Gastrocnemius medialis (tissue), 4 donors: ENCODE measurements at places on chromosomes 13 and 19.

DNA sequence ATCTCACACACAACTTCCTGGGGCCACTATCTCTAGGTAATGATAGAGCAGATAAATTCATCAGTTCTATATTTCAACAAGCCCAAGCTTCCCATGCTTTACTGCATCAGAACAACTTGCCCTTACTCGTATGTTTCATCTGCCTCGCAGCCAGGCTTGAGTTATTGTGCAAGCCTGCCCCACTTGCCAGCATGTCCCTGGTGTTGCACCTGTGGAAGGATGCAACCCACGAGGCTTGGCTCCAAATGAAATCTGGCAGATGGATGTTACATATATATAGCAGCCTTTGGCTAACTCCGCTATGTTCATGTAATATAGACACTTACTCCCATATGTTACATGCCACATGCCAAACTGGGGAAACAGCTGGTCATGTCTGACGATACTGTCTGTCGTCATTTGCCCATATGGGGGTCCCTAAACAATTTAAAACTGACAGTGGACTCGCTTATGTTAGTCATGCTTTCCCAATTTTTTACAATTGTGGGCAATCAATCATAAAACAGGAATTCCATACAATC, 6.2 kb downstream of the ERVK3-1 start:
- no peak for DNase-seq

- no peak for DNase-seq
Observed at GRCh38 chr13:112592647-112593046, 4.7 kb upstream of the TUBGCP3 start.

GRCh38 chr19:2045501-2046045, 5.5 kb downstream of the MKNK2 start:
- peak; percentile 84 for DNase-seq

DNA sequence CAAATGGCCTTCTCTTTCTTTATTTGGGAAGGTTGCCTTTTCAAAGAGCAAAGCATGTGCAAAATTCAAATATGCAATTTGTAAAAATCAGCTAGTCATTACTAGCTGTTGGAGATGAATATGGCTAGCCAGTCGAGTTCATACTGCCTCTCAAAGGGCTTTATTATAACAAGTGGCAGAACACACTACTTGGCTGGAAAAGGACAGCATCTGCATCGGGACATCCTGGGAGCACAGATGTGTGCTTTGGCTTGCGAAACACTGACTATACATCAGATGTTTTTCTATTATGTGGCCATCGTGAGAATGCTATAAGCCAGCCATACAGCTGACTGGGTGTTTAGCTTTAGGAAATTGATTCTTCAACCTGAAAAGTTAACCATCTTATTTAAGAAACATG, 424.2 kb downstream of the KCTD12 start:
- DNase-seq, result no peak

GRCh38 chr19:1473085-1473851, 5.7 kb downstream of the C19orf25 start:
- DNase-seq, result no peak

GRCh38 chr13:33745370-33746324, 72.3 kb upstream of the RFC3 start:
- DNase-seq, result no peak

DNA sequence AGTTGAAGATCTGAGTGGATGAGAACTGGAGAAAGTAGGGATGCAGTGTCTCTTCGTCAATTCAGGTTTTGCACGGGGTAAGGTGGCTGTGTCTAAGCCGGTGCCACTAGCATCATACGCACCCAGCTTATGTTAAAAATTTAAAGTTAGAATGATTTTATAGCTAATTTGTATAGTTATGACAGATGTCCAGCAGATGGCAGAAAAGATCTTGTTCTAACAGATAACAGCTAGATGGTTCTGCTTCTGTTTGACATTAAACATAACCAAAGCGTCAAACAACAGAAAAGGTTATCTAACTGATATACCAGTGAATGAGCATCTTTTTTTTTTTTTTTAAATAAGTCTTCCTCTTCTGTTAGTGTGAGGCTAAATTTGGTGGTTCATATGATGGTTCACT, 18.8 kb upstream of the EDDM13 start:
- no peak for DNase-seq

DNA sequence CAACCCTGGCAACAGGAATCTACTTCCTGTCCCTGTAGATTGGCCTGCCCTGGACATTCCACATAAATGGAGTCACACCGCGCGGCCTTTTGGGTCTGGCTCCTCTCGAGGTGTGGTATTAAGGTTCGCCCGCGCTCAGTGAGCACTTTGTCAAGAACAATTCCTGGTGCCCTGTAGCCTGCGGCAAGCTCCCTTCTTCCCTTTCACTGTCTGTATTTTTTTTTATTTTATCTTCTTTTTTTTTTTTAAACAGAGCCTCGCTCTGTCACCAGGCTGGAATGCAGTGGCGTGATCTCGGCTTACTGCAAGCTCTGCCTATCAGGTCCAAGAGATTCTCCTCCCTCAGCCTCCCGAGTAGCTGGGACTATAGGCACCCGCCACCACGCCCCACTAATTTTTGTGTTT, 28.3 kb downstream of the PEX11G start:
- no peak for DNase-seq

GRCh38 chr19:49418511-49418910, 4.7 kb downstream of the PTH2 start:
- no peak for DNase-seq

DNA sequence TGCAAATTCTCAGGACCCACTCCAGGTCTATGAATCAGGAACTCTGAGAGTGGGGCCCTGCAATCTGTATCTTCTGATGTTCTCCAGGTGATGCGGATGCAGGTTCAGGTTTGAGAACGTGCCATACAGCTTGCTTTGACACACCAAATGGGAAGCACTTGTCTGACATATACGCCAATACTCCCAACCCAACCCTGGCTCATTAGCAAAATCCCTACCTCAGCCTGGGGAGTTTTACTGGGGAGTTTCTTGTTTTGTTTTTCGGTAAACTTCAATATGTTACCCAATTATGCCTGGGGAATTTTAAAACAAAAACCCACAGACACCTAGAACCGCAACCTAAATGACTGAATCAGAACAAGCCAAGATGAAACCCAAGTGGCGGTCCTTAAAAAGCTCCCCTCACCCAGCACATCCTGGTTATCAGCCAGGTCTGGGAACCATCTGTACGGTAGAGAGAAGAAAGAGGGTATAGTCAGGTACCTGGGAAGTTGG, 41.2 kb downstream of the ABCC4 start:
- no peak for DNase-seq

DNA sequence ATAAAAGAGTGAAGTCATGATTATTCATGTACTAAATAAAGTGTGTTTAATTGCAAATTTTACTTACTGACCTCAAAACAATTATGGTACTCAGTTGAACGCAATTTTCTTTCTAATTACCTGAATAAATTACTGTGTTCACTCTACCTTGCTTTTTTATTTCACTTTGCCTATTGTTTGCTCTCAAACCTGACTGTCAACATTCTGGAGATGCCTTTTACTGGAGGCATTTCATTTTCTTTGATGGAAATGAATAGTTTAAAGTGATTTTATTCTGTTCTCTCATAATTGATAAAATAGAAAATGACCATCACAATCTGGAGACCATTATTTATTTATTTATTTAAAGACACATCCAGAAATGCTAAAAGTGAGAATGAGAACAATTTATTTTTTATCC, 811.5 kb upstream of the ATXN8OS start:
- DNase-seq, result no peak

- DNase-seq, result no peak
Observed at GRCh38 chr13:66689628-66690027, 540.5 kb downstream of the PCDH9 start.

DNA sequence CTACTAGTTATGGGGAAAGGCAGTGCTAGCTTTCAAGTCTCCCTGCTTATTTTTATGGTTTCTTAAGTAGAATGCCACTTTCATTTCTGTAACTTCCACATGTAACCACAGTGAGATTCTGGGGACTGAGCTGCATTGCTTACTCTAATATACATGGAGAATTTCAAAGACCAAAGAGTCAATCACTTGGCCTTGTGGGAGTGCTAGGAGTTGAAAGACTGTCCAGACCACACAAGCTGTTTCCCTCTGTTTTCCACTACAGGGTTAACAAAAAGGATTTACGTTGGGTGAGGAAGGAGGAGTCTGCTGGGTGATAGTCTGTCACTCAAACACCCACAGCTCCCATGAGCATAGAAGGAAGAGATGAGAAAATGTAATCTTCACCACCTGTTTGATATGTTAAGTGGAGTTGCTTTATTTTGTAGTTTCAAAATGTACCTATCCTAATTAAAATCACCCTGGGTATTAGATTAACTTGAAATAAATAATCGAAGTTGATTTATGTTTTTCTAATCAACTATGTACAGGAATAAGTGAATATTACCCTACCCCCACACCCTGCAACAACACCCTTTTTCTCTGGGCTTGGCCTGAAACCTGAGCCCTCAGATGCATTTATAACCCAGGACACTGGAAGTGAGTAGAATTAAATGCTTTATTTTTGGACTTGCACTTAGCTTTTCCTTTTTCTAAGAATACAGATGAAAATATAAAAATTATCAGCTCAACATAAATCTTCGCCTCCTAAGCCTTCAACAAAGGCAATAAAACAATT, 225.8 kb upstream of the SLC10A2 start:
- DNase-seq, result no peak

- DNase-seq, result no peak
Observed at GRCh38 chr19:54502518-54503048, at the start of gene LAIR2. LAIR2 (plus strand) TSS chr19:54502831; CDS start chr19:54502919, 88 bp downstream.

DNA sequence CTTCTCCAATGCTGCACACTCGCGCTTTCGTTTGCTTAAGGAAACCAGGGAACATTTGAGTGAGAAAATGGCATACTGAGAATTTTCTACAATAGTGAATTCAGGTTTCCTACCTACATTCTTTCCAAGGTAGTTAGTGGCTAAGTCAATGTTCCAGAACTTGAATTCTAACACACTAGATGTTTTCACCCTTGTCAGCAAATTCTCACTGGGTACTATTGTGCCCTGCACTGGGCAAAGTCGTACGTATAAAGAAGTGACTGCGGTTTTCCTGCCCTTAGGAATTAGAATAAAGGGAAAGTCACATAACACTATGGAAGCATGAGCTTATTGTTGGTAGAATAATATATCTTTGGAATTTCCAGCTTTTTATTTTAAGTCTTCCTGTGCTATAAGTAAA, 119.2 kb upstream of the TNFSF11 start:
- no peak for DNase-seq

GRCh38 chr13:40789275-40790153, at the start of gene SLC25A15:
SLC25A15 (plus strand) TSS chr13:40789611; CDS start chr13:40793227, 3,616 bp downstream.
- DNase-seq, result peak; percentile 25

- no peak for DNase-seq
Observed at GRCh38 chr13:43129511-43130110, 106.2 kb downstream of the DNAJC15 start.

- no peak for DNase-seq
Observed at GRCh38 chr13:111304603-111305289, 15.7 kb upstream of the TEX29 start.

GRCh38 chr19:15562145-15562544, 52.9 kb upstream of the CYP4F8 start:
- no peak for DNase-seq

- DNase-seq, result peak; percentile 59
Observed at GRCh38 chr13:21670883-21671619, at the start of gene FGF9. FGF9 (plus strand) TSS chr13:21671073; CDS start chr13:21671913, 840 bp downstream.

DNA sequence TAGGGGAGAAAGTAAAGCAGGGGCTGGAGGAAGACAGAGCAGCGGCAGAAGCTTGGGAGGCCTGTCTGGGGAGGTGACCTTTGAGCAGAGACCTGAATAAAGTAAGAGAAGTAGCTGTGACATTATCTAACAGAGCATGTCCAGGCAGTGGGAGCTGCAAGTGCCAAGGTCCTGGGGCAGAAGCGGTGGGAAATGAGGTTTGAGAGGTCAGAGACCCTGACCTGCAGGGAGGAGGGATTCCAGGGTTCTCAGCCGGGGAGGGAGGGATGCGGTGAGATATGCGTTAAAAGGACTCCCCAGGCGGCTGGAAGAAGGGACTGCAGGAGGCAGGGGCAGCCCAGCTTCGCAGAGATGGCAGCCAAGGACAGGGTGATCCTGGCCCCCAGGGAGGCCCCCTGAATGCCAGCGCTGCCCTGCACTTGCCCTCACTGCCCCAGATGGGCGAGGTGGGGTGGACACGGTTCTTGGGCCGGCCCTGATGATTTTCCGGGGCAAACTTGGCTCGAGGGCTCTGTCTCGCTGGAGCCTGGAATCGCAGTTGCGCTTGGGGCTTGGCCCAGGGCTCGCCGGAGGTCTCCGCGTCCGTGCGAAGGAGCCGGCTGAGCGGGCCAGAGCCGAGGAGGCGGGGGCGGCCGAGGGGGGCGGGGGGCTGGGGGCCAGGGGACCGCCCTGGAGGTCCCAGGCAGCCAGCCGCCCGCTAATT, 3.2 kb downstream of the CRLF1 start:
- no peak for DNase-seq

- no peak for DNase-seq
Observed at GRCh38 chr13:23753458-23753857, 135.7 kb downstream of the MIPEP start.

GRCh38 chr13:106573868-106574267, 5.9 kb upstream of the ARGLU1 start:
- DNase-seq, result peak; percentile 45

DNA sequence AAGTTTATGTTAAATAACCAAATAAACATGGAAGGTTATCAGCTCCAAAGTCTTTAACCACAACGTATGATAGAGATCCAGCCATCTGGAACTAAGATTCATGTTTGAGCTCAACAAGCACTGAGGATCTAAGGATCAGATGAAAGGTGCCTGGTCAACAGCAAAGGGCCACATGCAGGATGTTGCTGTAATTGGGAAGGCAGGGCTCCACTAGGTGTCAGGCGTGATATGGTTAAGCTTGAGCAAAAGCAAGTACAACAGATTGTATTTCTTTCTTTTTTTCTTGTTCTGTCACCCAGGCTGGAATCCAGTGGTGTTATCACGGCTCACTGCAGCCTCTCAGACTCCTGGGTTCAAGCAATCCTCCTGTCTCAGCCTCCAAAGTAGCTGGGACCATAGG, 12.0 kb downstream of the EBPL start:
- no peak for DNase-seq

GRCh38 chr13:102846261-102847015, 606 bp downstream of the ERCC5 start:
- no peak for DNase-seq
